ENCODE measurements at places on chromosomes 3 and 15. TPM values are rescaled to one million over a fixed set of nuclear protein-coding genes. Genes with fewer than 3 reads are reported as not detected.

Gene SH3GL3
- 3.9 TPM for polyA plus RNA-seq

- no peak for DNase-seq
These were observed 206.5 kb downstream of the NR1D2 start for GRCh38 chr3:24151594-24151993.

- no peak for DNase-seq
These were observed 357.4 kb downstream of the TBL1XR1 start for GRCh38 chr3:176839901-176840300.

- DNase-seq = no peak
These were observed 135.0 kb downstream of the VPS8 start for GRCh38 chr3:184946917-184947316.

DNA sequence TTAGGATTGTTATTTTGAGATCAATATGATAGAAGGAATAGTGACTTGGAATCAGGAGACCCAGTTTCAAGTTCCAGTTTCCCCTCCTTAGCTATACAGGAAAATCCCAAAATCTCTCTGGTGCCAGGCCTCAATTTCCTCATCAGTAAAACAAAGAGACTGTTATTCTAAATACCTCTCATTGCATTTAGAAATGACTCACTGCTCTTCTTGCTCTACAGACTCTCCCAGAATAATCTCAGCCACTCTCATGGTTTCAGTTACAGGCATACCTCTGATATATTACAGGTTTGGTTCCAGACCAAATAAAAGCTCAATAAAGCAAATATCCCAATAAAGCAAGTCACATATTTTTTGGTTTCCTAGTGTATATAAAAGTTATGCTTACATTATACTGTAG, 28.3 kb downstream of the IMPG2 start:
- no peak for DNase-seq

GRCh38 chr15:70356062-70356860, 258.5 kb upstream of the TLE3 start:
- no peak for DNase-seq

GRCh38 chr15:57198654-57199291, 177.5 kb upstream of the CGNL1 start:
- no peak for DNase-seq

DNA sequence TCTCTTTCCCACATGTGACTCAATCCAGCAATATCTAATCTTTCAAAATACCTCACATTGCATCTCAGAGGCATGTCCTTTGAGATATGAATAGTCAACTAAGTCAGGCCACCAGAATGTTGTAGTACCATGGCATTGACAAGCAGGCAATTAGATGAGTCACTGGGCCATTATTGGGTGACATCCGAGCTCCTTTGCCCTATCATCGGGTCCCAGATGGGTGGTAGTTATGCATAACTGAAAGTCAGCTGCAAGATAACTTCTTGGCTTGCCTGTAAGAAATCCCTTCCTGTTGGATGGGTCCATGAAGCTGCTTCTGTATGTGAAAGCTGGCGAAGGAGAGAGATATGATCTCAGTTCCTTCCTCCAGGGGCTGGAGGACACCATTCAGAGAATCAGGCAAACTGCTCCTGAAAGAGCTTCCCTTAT, 32.8 kb downstream of the ARRDC4 start:
- DNase-seq = no peak

DNA sequence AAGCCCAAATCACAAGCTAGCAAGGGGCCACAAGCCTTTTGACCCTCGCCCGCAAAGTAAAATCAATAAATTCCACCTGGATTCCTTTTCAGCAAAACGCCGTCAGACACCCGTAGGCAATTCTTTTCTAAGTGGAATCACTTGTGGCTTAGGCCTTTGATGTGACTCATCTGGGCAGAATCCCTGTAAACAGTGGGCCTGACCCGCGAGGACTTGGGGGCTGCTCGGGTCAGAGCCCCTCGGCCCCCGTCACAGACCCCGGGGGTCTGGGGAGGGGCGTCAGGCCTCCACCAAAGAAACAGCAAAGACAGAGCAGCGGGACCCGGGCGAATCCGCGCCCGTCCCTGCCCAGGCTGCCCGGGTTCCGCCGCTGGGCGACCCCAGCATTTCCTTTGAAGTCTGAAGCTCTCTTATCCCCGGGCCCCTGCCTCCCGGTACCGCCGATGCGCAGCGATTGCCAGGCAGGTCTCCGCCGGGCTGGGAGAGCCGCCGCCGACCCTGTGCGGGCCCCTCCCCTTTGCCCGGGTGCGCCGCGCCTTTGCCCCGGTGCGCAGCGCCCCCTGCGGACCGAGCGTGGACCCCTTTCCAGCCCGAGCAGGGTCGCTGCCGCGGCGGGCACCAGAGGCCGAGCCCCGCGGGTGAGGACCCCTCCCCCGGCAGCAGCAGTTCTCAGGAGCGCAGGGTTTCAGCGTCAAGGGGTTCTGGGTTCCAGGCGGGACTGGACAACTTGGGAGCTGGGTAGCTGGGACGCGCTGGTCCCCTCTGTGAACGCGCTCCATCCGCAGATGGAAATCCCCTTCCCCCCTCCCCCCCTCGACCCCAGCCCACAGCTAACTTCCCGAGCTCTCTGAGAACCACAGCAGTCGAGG, 178.3 kb downstream of the UACA start:
- DNase-seq = no peak

Gene PATL2
- polyA plus RNA-seq = 1.9 TPM

Gene PRR23A
- polyA plus RNA-seq = not detected

DNA sequence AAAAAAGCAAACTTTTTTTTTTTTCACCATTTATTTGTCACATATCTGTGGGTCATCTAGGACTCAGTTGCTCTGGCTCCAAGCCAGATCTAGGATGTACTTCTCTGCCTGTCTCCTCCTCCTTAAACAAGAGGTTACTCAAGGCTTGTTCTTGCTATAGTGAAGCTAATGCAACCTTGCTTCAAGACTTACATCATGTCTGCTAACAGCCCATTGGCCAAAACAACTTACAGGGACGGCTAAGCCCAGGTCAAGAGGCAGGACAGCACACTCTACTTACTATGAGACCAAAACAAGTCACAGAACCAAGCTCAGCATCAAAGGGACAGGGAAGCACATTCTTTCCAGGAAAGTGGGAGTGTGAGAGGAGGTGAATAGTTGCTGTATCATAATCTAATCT, 123.8 kb upstream of the BNIP2 start:
- no peak for DNase-seq

Gene ZDHHC23
- 0.94 TPM for polyA plus RNA-seq

Gene CHRM5
- polyA plus RNA-seq = 0.08 TPM

Gene TMEM41A
- 18.3 TPM for polyA plus RNA-seq

- no peak for DNase-seq
These were observed 537.3 kb upstream of the SEMA6D start for GRCh38 chr15:47179988-47180387.

DNA sequence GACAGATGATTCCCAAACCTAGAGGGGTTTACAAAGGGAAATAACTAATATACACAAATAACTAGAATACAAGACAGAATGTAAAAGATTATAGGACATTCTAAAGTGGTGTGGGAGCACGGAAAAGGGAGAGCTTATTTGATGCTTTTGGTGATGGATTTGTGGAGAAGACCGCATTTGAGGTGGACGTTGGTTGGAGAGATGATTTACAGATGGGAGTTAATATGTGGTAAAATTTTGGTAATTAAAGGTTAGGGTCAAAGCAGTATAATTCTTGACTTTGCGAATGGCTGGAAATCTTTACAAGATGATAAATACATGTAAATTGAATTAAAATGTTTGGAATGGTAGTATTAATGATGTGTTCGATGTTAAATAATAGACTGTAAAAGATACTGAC, 1.2 kb downstream of the KNL1 start:
- DNase-seq = no peak

Gene ACKR2
- 0.49 TPM for polyA plus RNA-seq

DNA sequence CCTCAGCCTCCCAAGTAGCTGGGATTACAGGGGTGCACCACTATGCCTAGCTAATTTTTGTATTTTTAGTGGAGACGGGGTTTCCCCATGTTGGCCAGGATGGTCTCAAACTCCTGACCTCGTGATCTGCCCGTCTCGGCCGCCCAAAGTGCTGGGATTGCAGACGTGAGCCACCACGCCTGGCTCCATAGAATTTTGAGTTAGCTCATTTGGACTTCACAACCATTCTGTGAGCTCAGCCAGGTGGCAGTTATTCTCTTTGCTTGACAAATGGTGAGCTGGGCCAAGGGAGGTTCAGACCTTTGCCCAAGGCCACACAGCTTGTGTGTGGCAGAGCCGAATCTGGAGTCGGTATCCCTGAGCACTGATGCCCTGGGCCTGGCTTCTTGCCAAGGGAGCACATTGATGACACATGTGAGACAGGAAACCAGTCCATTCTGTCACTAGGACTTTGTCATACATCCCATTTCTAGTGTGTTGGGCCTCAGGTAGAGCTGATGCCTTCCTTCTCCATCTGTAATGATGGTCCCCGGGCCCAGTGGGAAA, 17.6 kb downstream of the PODXL2 start:
- DNase-seq = no peak

- DNase-seq = no peak
These were observed 101.4 kb downstream of the FAM43A start for GRCh38 chr3:194787072-194787471.

DNA sequence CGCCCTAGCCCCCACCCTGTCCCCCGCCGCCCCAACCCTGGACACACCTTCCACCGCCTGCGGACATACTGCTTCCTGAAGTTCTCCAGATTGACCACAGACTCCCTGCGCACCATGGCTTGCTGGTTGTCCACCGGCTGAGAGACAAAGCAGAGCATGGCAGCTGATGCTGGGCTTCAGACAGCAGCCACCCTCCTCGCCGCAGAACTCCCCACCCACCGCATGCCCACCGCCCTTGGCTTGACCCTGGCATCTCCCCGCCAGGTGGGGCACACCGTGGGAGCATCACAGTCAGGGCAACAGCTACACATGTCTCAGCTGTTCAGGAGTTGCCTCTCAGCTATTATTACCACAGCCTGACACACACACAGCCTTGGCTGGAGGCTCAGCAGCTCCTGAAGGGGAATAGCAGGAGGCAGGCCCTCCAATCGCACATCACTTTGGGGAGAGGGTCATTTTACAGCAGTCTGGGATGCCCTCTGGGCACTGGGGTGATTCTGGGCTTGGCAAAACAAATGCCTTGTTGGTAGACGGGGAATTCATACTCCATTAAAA, 78.4 kb upstream of the HERC1 start:
- no peak for DNase-seq

DNA sequence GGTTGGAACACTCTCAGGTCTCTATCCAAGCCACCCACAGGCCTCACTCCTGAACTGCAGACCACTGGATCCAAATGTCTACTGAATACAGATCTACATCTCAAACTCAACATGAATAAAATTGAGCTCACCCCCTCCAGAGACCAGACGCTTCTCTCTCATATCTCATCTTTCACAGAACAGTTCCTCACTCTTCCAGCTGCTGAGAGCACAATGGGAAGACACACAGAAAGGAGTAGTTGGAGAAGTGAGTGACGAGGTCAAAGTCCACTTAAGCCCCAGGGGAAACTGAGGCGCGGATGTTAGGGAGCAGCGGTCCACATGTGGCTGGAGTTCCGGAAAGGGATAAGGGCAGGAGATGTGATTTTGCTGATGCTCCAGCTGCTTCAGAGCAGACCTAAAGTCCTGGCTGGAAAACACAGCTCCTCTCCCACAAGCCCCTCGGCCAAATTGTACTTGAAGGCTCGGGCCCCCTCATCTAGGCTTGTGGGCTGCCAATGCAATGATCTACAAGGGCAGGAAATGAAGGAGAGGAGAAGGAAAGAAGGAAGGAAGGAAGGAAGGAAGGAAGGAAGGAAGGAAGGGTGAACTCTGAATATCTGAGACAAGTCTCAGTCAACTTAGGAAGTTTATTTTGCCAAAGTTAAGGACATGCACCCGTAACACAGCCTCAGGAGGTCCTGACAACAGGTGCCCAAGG, 211.2 kb upstream of the TLE3 start:
- no peak for DNase-seq

- no peak for DNase-seq
These were observed 990 bp upstream of the ZNF148 start for GRCh38 chr3:125375950-125376679.

DNA sequence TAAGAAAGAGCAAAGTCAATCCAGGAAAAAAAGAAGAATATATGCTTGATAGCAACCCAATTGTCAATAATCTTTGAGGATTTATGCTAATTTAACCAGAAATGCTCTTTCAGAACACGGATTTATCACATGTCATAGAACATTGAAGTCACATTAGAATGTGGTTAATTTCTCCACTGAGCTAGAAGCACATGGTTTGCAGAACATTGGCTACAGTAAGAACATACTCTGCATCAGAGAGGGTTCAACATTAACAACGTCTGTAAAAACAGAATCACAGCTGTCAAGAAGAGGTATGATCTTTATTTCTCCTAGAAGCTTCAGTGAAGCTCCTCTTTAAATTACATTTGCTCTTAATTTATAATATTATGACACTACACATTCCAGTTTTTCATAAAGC, 619.7 kb upstream of the AGTR1 start:
- DNase-seq = no peak

Gene MEGF11
- 0.26 TPM for polyA plus RNA-seq

- no peak for DNase-seq
These were observed 41.3 kb upstream of the ICE2 start for GRCh38 chr15:60520013-60520824.

DNA sequence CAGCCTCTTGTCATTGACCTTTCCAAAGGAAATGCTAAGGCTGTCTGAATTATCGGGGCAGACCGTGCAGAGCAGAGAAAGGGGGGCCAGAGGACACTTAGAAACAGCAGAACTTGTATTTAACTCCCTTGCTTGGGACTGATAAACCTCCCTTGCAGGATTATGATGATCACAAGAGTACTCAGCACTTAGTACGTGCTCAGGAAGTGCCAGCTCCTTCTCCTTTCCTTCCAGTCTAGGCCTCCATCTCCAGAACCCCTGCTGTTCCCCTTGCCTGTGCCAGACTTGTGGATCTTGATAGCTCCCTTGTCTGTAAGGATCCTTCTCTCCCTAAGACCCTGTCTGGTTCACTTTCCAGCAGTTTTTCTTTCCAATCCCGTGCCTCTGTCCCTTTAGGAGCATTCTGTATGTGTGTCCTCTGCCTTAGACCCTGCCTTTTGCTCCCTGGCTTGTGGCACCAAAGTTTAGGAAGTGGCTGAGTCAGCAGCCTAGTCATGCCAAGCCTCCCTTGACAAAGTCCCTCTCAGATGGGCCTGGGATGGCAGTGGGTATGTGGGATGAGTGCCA, 747 bp downstream of the SORD start:
- DNase-seq = peak; percentile 9

All from hindlimb muscle (tissue), 1 donor.